NCI-H226 (cell line): ENCODE measurements at places on chromosomes 16 and 17.

GRCh38 chr16:88982286-88983084 lies 5.5 kb upstream of the CBFA2T3 start:
- no peak for DNase-seq

DNA sequence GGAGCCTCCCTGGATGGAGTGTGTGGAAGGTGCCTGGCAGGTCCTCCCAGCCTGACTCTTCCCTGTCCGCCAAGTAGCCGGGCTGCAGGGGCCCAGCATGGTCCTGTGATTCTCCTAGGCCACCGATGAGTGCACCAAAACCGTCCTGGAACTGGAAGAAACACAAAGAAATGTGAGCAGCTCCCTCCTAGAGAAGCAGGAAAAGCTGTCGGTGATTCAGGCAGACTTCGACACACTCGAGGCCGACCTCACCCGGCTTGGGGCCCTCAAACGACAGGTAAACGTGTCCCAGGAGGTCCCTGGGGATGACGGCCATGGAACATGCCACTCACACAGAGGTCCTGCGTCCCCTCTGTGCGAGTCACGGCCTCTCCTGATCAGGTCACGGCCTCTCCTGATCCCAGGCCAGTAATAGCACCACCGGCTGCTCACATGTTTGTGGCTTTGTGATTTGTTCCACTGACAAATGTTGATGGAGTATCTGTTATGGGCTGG lies 4.2 kb upstream of the GAA start:
- DNase-seq = no peak

DNA sequence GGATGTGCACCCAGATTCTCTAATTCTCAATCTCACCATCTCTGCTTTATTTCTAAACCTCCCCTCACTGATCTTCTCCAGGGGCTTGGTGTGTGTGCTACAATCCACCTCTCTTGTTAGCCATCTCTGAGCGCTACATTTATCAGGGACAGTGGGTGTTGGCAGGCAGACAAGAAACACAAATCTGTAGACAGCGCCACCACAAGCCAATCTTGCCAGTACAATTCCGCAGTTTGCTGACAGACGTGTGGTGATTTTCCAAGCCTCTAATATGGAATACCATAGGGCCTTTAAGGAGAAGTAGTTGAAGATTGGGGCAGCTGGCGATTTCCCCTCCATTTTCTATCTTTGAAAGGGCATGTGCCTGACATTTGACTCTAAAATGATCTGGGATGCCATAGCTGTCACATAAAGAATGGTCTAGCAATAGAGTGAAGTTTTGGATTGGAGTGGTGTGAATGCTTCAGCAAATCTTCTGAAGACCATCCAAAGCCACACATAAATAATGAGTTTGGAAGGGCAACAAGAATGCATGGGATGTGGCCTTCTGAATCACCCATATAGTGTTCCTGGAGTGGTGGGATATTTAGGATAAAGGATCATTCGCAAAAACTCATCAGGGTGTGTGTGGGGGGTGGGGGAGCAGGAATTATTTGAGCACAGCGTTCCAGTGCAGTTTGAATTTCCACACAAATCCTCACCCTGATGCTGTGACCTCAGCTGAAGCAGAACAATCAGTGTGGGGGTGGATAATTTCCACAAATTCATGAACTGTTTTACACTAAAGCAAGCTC lies 12.0 kb upstream of the ANKFN1 start:
- DNase-seq = no peak

- DNase-seq = no peak
These were observed 419.4 kb downstream of the PMP22 start for GRCh38 chr17:14845591-14846281.

DNA sequence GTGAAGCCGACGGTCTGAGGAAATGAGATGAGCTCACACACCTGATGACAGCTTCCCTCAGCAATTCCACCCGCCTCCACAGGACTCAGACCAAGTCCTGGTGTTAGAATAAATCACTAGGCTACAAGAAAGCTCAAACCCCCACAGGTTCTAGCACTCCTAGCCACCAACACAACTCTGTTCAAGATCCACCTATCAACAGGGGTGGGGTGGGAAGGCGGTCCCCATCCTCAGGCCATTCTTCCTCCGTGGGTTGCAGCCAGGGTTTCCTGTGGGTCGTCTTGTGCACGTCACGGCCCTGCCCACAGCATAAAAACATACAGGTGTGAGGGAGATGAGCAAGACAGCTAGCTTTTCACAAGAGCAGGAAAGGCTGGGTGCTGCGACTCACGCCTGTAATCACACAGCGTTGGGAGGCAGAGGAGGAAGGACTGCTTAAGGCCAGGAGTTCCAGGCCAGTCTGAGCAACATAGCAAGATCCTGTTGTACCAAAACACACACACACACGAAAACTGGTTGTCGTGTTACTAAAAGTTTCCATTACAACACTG lies 81.1 kb downstream of the ANKRD11 start:
- peak; percentile 69 for DNase-seq

DNA sequence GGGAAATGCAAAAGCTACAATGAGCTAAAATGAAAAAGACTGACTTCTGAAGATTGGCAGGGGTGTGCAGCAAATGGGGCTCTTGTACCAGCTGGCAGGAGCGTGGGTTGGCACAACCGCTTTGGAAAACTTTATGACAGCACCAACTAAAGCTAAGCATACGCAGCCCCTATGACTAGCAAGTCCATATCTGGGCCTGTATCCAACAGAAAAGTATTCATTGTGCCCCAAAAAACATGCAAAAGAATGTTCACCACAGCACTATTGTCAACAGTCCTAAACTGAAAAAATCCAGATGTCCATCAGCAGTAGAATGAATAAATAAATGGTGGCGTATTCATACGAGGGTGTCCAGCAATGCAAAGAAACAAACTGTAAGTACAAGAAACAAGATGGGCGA lies 22.6 kb upstream of the ITGA3 start:
- DNase-seq = no peak

DNA sequence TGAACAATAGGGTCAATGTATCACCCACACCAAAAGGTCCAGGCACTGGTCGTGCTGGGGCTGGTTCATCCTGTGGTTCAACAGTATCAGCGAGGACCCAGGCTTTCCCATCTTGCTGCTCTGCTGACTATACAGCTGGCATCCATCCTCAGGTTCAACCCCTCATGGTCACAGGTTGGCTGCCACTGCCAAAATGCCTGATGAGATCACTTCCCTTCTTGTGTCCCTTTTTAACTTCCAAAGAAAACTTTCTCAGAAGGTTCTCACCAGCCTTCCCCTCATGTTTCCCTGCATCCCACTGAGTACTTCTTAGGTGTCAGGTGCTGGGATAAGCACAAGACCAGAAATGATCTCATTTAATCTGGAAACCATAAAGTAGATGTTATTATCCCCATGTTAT lies 25.7 kb downstream of the CLEC16A start:
- no peak for DNase-seq

- no peak for DNase-seq
These were observed 182.3 kb upstream of the GSE1 start for GRCh38 chr16:85430523-85431421.

DNA sequence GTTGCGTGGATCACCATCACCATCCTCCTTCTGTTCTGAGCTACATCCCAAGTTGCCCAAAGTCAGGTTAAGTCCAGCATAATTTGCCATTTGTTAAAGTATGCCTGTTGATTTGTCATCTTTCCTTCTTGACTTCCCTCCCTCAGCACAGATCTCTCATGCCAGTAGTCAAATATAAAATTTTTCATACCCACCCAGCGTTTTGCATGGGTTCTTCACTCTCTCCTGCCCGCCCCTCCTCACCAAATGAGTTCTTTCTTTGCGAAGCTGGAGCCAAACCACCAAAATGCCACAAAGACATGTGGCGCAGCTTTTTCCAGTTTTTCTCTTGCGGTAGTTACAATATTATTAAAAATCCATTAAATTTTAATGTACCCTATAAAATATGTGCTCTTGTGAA lies 167.2 kb downstream of the MSI2 start:
- no peak for DNase-seq

- DNase-seq = no peak
These were observed 410.9 kb upstream of the SOX9 start for GRCh38 chr17:71709946-71710345.

DNA sequence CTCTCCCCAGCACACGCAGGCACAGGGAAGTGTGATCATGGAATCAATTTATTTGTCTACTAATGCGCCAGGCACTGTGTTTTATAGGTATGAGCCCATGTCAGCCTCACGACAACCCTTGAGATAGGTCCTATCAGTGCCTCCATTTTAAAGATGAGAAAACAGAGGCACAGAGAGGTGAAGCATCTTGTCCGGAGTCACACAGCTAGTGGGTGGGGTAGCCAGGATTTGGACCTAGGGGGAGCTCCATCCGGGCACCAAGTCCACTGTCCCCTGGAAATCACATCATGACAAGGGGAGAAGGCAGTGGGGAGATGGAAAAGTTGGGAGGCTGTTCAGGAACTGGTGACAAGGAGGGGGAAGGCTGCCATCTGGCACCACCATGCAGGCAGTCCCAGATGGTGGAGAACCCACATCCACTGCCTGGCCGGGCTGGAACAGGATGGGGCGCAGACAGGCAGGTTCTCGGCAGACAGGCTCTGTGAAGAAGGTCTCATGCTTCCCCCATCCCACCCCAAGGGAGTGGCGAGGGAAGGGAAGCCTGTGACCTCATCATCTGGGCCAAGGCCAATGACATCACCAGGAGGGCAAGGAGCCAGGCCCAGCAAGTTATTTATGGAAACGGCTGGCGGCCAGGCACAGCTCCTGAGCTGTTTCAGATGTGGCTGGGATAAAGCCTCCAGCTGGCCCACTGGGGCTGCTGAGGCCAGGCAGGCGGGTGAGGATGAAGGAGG lies 126.0 kb upstream of the SDK2 start:
- peak; percentile 33 for DNase-seq

DNA sequence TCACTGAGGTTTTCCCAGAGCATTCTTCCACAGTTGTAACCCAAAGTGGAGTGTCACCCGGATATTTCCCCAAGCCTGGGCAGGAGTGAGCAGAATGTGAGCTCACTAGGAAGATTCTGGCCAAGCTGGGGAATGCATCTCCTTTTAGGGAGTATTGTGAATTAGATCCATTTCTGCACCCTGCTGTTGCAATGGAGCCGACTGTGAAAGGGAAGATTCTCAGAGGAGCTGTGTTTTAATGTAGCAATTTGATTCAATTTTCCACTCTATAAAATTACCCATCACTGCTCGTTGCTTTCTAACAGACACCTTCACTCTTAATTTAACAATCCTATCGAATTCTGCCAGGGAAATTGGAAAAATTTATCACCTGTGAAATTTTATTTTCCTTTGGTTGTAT lies 70.8 kb downstream of the SNX11 start:
- DNase-seq = no peak

DNA sequence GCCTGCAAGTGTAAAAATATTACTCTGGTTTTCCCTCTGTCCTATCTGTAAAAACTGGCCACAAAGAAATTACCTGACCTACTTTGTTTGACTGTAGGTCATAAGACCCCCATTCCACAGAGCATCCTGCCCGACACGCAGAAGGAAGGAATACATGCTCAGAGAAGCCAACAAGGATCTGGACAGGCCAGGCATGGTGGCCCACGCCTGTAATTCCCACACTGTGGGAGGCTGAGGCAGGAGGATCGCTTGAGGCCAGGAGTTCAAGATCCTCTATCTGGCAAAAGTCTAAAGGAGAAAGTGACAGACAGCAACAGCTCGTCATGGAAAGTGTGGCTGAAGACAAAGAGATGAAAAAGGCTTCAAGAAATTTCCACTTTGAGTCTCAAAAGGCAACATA lies 78.2 kb upstream of the RNU2-1 start:
- no peak for DNase-seq

GRCh38 chr16:30003670-30004423 lies 7.0 kb downstream of the DOC2A start:
- no peak for DNase-seq

DNA sequence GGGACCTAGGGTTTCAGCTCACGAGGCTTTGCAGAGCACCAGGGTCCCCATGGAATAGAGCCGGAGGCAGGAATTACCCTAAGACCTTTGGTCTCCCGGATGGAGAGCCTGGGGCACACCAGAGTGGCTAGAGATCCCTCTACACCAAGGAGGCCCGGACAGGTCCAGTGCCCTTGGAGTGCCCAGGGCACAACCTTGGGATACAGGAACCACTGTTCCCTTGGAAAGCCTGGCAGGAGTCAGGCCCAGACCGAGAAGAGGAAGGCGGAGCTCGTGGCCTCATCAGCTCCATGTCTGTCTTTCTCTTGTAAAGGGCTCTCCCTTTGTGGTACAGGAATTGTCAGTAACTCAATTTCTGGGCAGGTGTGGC lies 3.8 kb upstream of the DBNDD1 start:
- DNase-seq = no peak

DNA sequence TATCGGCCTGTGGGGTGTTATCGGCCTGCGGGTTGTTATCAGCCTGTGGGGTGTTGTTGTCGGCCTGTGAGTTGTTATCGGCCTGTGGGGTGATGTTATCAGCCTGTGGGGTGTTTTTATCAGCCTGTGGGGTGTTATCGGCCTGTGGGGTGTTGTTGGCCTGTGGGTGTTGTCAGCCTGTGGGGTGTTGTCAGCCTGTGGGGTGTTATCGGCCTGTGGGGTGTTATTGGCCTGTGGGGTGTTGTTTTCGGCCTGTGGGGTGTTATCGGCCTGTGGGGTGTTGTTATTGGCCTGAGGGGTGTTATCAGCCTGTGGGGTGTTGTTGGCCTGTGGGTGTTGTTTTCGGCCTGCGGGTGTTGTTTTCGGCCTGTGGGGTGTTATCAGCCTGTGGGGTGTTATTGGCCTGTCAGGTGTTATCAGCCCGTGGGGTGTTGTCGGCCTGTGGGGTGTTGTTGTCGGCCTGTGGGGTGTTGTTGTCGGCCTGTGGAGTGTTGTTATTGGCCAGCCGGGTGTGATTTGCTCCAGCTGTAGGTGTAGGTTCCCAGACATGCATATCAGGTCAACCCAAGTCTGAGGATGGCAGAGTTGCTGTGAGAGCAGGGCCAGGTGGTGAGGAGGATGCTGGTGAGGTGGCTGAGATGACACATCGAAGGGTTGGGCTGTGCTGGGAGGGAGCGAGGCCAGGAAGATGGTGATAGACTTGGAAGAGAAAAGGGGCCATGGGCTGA lies 7.1 kb downstream of the TRARG1 start:
- DNase-seq = no peak

DNA sequence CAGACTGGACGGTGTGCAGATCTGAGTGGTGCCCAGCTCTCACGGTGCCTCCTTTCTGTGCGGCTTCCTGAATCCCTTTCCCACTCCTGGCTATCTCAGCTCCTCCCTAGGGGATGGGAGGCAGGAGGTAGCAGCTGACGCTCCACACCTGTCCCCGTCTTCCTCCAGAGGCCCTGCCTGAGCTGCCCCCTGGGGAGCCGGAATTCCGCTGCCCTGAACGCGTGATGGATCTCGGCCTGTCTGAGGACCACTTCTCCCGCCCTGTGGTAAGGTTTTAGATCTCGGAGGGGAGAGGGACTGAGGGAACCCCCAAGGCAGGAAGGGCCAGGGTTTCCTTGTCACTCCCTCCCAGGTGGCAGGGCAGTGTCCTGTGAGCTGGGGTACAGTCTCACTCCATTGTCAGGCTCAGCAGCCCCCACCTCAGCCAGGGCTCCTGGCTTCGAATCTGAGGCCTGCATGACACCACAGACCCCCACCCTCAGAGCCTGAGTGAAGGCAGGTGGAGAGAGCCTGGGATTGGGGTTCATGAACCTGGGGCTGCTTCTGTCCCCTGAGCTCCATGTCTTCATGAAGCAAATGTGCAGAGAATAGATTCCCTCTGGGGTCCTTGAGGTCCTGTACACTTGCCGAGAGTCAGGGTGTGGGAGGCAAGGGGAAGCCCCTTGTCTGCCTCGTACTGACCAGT lies 6.6 kb downstream of the DEF8 start:
- no peak for DNase-seq
